ENCODE measurements at places on chromosomes 1 and 21.
A peak's percentile ranks its signal among the peaks of the same experiment; 100 is the strongest.

DNA sequence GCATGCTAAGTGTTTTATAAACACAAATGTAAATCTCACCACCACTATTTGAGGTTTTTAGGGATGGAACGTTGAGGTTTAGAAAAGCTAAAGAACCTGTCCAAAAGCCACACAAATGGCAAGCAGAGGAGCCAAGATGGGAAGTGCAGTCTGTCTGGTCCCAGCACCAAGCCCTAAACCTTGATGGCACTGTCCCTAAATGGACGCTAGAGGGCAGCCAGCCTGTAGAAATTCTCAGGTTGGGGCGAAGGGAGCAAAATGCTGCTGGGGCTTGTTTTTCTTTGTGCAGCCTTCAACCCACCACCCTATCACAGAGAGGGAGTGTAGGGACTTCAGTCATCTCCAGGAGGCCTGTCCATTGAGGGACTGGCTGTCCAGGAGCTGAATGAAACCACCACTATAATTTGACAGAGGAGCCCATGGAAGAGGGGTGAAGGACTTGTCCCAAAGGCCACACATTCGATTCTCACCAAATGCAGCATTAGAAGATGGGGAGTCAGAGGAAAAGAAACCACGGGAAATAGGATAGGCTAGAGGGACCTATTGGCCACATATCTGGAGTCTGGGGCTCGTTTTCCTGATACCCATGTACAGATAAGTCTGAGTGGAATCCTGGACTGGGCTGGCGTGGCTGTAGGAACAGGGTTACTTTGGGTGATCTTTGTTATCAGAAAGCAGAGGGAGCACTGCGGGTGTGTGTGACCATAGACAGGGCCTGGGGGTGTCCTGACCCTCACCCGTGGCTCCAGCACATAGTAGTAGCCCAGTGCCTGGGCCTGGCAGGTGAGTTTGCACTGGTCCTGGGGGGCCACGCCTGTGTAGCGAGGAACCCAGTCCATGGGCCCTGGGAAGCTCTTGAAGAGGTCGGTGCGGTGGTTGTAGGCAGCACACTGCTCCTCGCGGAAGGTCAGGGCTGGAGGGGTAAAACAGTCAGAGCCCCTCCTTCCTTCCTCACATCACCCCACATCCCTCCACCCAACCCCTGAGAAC lies 6.1 kb downstream of the ADAMTS4 start:
- DNase-seq, result peak; percentile 48

- DNase-seq, result no peak
Observed at GRCh38 chr1:14549897-14550620, 48.4 kb upstream of the KAZN start.

GRCh38 chr21:25640202-25640942 lies 1.3 kb downstream of the JAM2 start:
- no peak for DNase-seq

DNA sequence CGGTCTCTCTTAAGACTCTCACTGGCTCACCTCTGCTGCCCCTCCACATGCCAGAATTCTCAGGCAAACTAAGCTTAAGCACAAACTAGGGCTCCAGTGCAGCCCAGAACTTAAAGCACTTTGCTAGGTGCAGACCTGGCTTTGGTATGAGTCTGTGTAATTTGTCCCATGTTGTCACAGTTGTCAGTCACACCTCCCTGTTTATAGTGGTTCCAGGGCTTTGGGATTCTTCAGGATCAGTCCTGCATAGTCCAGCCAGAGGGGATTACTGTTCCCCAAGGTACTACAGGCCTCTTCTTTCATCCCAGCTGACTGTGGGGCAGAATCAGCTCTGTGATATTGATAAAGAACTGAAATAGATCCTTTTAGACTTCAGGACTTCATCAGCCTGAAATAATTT lies 105.0 kb upstream of the UBE2U start:
- no peak for DNase-seq

DNA sequence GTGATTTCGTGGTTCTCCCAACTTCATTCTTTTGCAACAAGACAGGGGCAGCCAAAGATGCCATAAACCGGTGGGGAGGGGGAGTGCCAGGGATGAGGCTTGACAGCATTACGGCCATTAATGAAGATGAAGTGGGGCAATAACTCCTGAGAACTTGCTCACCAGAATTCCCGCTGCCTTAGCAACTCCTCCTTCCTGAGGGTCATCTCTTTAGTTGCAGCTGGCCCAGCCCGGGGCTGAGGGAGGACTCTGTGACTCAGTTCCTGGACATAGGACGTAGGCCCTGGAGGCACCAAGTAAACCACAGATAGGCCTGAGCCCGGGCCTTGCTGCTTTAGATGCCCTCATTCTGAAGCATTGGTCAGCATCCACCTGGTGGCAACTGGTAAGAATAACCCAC lies 330.2 kb downstream of the RRAGC start:
- DNase-seq, result no peak

- DNase-seq, result no peak
Observed at GRCh38 chr21:32515874-32516273, 69.4 kb downstream of the TCP10L start.

- no peak for DNase-seq
Observed at GRCh38 chr1:50720457-50721053, 239.5 kb downstream of the FAF1 start.

GRCh38 chr1:19074902-19075721 lies 118.6 kb upstream of the IFFO2 start:
- DNase-seq, result peak; percentile 97

GRCh38 chr1:27575840-27576331 lies 28.1 kb downstream of the AHDC1 start:
- DNase-seq, result peak; percentile 54

- DNase-seq, result no peak
Observed at GRCh38 chr21:29074007-29074376, 544 bp upstream of the CCT8 start.

DNA sequence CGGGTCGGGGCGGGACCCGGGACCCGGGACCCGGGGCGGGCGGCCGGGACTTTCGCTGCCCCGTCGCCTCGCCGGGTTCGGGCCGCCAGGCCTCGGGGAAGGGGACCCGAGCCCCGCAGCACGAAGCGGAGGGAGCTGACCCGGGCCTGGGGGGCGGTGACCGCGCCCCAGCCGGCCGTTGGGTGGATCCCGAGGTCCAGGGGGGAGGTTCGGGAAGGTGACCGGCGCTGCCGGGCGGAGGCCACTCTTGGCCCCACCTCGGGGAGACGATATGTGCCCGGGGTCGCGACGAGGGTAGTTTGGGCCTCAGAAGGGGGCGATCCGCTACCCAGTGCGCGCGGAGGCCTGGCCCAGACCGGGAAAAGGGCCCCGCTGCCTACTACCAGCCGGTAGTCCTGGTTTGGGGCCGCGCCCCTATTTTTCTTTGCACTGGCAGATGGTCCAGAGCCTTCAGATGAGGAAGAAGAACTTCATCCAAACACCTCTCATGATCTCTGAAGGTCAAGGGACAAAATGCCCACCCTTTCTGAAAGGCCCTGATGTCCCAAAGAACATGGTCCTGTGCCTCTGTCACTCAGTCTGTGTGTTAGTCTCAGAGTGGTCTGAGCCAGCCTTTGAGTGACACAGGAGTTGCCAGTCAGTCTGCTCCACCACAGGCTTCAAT lies 766 bp downstream of the AGO4 start:
- peak; percentile 25 for DNase-seq

GRCh38 chr1:94927405-94928175 lies 680 bp upstream of the CNN3 start:
- DNase-seq, result peak; percentile 36

DNA sequence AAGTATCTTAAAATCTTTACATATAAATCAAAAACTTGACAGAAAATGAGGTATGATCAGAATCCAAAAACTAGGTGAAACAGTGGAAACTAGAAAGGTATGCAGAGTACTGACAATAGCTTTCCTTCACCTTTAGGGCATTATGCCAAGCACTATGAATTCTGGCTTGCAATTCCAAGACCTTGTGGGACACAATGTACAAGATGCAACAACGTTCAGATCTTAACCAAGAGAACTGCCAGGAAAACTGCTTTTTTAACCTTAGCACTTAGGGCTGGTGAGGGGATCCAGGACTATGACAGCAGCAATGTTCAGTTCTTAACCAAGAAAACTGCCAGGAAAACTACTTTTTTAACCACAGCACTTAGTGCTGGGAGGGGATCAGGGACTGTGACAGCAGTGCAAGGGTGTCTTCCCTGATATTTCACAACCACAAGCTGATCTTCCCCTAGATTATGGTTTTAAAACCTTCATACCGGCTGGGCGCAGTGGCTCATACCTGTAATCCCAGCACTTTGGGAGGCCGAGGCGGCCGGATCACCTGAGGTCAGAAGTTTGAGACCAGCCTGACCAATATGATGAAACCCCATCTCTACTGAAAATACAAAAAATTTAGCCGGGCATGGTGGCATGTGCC lies 22.3 kb downstream of the FOXJ3 start:
- peak; percentile 43 for DNase-seq

GRCh38 chr21:18832950-18833349 lies 429.4 kb upstream of the TMPRSS15 start:
- peak; percentile 44 for DNase-seq

DNA sequence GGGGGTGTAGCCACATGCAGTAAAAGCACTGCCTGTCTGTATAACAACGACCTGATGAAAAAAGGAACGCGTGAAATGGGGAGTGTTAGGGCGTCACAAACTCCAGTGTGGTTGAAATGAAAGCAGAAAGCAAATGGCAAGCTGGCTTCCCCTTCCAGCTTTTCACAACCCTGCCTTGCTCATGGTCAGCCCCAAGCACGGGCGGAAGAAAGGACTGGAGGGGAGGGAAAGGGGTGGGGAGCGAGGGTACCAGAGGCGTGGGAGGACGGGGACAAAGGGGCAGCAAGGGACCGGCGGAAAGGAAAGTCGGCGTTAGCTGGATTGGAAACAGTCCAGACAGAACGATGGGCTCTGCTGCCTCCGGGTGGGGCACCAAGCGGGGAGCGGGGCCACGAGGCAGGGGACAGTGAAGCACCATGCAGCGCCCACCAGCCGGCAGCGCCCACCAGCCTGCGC lies 9.6 kb downstream of the VPS26C start:
- no peak for DNase-seq

- no peak for DNase-seq
Observed at GRCh38 chr1:93991271-93991670, 82.0 kb upstream of the GCLM start.

DNA sequence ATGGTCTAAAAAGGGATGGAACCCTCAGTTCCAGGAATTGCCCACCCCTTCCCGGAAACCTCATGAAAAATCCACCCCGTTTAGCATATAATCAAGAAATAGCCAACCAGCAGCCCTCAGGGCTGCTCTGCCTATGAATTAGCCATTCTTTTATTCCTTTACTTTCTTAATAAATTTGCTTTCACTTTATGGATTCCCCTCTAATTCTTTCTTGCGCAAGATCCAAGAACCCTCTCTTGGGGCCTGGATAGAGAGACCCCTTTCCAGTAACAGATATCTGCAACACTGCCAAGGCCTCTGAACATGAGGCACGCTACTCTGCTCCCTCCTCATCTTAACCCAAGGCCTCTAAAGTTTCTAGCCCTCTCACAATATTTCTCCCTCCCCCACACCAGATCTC lies 58.9 kb upstream of the POU2F1 start:
- no peak for DNase-seq

DNA sequence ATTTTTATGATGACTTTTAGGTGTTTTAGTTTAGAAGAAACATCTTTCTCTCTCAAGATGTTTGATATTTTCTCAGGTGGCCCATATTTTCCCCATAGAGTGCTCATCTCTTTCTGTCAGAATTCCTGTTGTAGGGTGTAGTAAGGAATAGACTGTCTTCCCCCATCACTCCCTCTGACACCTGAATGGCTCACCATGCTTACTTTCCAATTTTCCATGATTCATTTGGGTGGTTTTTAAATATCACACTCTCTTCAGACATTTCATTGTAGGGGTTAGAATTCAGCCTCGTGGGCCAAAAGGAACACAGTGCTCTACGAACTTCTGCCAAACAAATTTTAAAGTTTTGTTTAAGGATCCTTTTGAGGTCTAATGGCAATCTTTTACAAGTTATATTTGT lies 24.0 kb downstream of the GIPC2 start:
- DNase-seq, result peak; percentile 29

GRCh38 chr1:101188331-101188730 lies 48.5 kb upstream of the S1PR1 start:
- DNase-seq, result peak; percentile 13

GRCh38 chr21:34762786-34763185 lies 94.0 kb downstream of the CLIC6 start:
- no peak for DNase-seq

DNA sequence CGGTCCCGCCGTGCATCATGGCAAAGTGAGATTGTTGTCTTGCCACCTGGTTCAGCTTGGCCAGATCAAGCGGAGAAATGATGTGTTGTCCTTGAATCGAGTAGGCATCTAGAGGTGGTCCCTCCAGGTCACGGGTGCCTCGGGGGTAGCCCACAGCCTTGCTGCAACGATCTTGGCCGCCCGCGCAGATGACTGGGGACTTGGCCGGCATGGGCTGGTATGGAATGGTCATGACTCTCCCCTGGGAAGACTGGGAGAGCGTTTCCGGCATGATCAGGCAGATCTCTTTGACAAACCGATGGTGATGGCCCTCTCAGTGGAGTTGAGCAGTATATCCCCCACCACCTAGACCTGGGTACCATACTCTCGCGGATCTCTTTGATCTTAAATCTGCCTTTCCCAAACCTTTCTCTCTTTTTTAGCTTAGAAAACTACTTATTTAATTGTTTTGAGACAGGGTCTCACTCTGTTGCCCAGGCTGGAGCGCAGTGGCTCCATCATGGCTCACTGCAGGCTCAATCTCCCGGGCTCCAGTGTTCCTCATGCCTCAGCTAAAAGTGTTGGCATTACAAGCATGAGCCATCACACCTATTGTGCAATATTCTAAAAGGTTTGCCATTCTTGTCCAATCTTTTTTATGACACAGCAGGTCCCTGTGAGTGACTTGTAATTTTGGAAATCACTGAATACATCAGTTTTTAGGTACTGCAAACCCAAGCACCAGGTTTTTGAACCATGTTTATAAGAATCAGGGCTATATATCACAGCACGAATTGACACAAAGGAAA lies 9.4 kb upstream of the ELAPOR1 start:
- no peak for DNase-seq

DNA sequence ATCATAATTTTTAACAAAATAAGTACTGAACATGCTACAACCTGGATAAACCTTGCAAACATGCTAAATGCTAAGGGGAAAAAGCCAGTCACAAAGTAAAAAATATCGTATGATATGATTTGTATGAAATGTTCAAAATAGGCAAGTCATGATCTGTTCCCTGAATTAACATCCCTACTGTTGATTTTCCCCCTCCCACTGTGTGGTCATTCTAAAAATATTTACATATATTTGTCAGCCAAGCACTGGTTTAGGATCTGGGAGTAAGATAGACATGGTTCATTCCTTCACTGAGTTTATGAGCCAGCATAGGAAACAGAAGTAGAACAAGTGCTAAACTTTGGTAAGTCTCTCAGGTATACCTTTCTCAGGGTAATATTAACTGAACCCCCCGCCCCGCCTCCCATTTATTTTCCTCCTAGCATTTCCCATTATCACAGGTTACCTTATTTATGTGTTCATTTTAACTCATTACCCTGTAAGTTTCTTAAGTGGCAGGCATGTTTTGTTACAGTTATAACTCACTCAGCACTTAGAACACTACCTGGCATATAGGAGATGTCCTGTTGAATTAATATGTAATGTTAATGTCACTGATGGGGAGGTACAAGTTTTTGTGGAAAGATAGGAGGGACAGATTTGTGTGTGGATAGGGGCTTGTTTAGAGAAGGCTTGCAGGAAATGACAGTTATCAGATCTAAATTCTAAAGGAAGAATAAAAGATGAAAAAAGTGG lies 12.3 kb downstream of the UQCRH start:
- DNase-seq, result peak; percentile 40
